Osteocyte (in vitro differentiated cells): ENCODE measurements at places on chromosomes 6 and 20. TPM values are rescaled to one million over a fixed set of nuclear protein-coding genes. Genes with fewer than 3 reads are reported as not detected.
A peak's percentile ranks its signal among the peaks of the same experiment; 100 is the strongest.

Gene LST1
- total RNA-seq = not detected in 2 replicates

Gene SLC22A2
- total RNA-seq = not detected in 2 replicates

Gene RFX6
- total RNA-seq = not detected in 2 replicates

Gene BNIP5
- not detected in 2 replicates for total RNA-seq

Gene PBOV1
- not detected in 2 replicates for total RNA-seq

DNA sequence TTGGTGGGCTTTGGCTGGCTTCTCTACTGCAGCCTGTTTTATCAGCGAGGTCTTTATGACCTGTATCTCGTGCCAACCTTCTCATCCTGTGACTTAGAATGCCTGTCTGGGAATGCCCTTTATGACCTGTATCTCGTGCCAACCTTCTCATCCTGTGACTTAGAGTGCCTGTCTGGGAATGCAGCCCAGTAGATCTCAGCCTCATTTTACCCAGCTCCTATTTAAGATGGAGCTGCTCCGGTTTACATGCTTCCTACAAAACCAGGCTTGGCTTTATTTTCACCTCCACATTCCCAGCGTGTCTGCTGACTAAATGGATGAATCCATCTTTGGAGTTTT is 395.3 kb downstream of the PREX1 start:
- DNase-seq = no peak
- H3K36me3 ChIP-seq = no peaks in the 10 kb centered on the region
- H3K27ac ChIP-seq = no peak overlapping the region
- H3K4me1 ChIP-seq = no peaks in the 10 kb centered on the region
- no peak overlapping the region for H3K4me3 ChIP-seq

GRCh38 chr6:30327232-30327746 is 562 bp downstream of the TRIM39 start:
- DNase-seq = no peak
- peak overlapping the region; percentile 95 for H3K27ac ChIP-seq
- H3K27me3 ChIP-seq = no peaks in the 10 kb centered on the region
- H3K36me3 ChIP-seq = peaks cover 23% of the 10 kb centered on the region
- H3K4me1 ChIP-seq = peaks cover 43% of the 10 kb centered on the region

- H3K27ac ChIP-seq = peak overlapping the region; percentile 98
- H3K36me3 ChIP-seq = peaks cover 9% of the 10 kb centered on the region
- peaks cover 55% of the 10 kb centered on the region for H3K4me1 ChIP-seq
- no peaks in the 10 kb centered on the region for H3K27me3 ChIP-seq
- DNase-seq = peak; percentile 92
Measured at GRCh38 chr6:32113386-32114352, 4.5 kb upstream of the TNXB start.
